Vagina (tissue), 2 donors: ENCODE measurements at places on chromosomes 4 and X.

DNA sequence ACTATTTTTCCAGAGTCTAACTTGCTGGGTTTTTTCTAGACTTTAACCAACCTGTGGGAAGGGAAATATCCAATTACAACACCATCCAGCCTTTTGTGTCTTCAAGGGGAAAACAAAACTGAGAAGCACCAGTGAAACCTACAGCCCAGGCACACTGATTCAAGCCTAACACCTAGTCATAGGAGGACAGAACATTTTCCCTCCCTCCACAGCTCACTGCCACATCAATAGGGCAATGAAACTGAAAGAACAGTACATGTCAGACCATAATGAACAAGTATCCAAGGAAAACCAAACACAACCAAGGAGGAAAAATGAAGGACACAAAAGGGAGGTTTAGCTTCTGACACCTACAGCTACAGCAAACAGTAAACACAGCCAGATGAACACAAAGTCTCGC is 17.6 kb downstream of the MAGEA8 start:
- H3K4me3 ChIP-seq: no peak overlapping the region
- H3K27ac ChIP-seq: no peak overlapping the region
- H3K36me3 ChIP-seq: no peaks in the 10 kb centered on the region
- DNase-seq: no peak
- H3K27me3 ChIP-seq: no peaks in the 10 kb centered on the region

DNA sequence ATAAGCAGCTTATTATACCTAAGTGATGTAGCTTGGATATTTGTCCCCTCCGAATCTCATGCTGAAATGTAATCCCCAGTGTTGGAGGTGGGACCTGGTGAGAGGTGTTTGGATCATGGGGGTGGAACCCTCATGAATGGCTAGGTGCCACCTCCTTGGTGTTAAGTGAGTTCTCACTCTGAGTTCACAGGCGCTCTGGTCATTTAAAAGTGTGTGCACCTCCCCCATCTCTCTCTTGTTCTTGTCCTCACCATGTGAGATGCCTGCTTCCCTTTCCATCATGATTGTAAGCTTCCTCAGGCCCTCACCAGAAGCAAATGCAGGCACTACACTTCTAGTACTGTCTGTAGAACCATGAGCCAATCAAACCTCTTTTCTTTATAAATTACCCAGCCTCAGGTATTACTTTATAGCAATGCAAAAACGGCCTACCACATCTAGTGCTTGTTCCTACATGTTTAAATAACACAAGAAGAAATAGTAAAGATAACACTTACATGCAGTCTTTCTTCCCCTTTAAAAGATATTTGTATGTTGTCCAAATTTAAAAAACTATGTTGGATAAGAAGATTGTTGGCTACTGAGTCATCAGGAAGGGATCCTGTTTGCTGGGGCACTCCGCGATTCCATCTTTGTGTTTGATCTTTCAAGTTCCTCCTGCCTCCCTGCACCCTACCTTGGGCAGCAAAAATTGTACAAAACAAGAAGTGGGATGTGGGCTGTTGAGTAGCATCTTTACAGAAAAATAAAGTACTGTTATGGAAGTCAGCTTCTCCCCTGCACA is 29.7 kb downstream of the PPP1R2C start:
- no peak for DNase-seq
- H3K4me3 ChIP-seq: no peak overlapping the region
- H3K27me3 ChIP-seq: no peaks in the 10 kb centered on the region
- no peaks in the 10 kb centered on the region for H3K4me1 ChIP-seq
- no peak overlapping the region for H3K27ac ChIP-seq
- no peaks in the 10 kb centered on the region for H3K36me3 ChIP-seq

- H3K4me3 ChIP-seq: no peak overlapping the region
- DNase-seq: no peak
- H3K36me3 ChIP-seq: no peaks in the 10 kb centered on the region
- no peak overlapping the region for H3K27ac ChIP-seq
- no peaks in the 10 kb centered on the region for H3K27me3 ChIP-seq
- H3K4me1 ChIP-seq: peaks cover 4% of the 10 kb centered on the region
These were observed 512.0 kb upstream of the NR3C2 start for GRCh38 chr4:148954011-148954749.

- peaks cover 13% of the 10 kb centered on the region for H3K4me1 ChIP-seq
- no peaks in the 10 kb centered on the region for H3K27me3 ChIP-seq
- no peaks in the 10 kb centered on the region for H3K36me3 ChIP-seq
These were observed 220.7 kb downstream of the CAMK2D start for GRCh38 chr4:113540859-113541258.

DNA sequence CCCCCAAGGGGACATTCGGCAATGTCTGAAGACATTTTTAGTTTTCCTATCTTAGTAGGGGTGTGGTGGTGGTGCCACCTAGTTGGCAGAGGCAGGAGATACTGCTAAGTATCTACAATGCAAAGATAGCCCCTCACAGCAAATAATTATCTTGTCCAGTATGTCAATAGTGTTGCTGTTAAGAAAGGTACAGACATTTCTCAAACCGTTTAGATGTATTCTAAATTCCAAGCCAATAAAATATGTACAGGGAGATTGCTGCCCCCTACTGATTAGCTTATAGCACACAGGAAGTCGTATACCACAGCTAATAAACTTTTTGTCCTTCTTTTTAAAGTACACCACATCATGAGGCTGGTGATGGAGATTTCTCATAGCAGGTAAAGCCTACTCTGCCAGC is 260.5 kb downstream of the TMA16 start:
- no peaks in the 10 kb centered on the region for H3K27me3 ChIP-seq
- H3K36me3 ChIP-seq: no peaks in the 10 kb centered on the region
- no peak overlapping the region for H3K27ac ChIP-seq

- DNase-seq: no peak
- no peaks in the 10 kb centered on the region for H3K4me1 ChIP-seq
- no peak overlapping the region for H3K4me3 ChIP-seq
These were observed 170.4 kb downstream of the SHROOM4 start for GRCh38 chrX:50643525-50644137.

DNA sequence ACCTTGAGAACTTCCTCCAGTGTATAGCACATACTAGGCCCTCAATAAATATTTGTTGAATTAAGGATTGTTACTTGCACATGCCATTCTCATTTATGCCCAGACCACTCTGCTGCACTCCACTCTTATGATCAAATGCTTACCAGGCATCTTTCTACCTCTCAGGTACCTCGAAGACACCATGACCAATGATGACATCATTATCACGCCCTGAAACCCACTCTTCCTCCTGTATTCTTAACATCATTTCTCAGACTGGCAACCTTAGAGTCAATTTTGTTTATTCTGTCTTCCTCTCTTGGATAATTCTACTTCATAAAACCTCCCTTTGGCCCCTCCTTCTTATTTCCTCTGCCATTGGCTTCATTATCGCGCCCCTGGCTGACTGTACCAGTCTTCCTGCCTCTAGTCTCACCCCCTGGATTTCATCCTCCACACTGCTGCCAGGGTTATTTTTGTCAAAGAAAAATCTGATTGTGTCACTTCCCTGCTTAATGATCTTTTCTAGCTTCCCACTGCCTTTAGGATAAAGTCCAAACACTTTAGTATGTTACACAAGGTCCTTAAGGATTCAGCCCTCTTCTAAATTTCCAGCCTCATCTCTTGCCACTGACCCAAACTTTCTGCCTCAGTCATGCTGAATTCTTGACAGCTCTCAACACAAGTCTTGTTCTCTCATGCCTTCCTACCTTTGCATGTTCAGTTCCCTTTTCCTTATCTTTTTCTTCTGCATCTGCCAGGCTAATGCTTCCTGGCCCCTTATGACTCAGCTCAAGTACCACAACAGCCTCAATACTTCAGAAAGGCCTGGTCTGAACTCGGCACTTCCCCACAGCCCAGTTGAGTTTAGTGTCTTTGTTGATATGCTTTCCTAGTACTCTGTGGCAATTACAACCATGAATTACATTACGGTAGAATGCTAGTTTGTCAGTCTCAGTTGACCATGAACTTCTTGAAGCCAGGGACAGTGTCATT is 45.8 kb downstream of the HDAC8 start:
- no peaks in the 10 kb centered on the region for H3K27me3 ChIP-seq
- no peaks in the 10 kb centered on the region for H3K4me1 ChIP-seq
- H3K27ac ChIP-seq: no peak overlapping the region
- H3K4me3 ChIP-seq: no peak overlapping the region

DNA sequence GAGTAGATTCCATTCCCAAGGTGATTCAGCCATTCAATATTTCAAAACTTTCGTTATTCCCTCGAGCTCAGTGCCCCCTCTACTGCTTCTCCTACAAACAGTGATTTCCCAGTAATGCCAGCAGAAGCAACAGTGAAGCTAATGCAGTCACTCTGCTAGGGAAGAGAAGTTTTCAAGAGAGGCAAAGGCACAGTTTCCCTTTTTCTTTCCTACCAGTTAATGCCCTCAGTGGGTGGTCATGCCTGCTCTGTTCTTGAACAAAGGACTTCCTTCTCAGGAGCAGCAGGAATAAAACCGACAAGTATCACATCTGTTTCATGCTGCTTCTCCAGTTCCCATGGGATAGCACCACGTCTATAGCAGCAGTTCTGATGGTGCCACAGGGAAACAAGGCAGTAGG is 317.2 kb downstream of the TENM3 start:
- H3K4me1 ChIP-seq: peaks cover 11% of the 10 kb centered on the region
- H3K36me3 ChIP-seq: no peaks in the 10 kb centered on the region
- no peaks in the 10 kb centered on the region for H3K27me3 ChIP-seq
- H3K27ac ChIP-seq: no peak overlapping the region

DNA sequence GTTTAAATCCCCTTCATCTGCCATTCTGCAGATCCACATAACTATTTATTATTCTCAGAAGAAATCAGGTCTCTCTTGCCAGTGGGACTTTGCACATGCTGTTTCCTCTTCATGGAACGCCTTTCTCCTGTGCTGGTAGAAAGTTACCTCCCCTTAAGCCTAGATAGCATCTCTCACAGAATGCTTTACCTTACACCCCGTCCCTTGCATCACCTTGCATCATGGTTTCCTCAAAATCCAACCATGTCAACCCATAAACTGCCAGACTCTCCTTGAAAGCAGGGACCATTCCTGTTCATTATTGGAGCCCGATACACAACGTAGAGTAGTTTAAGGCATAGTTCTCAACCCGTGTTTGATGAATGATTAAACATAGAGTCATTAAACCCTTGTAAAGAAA is 396.2 kb upstream of the F9 start:
- no peak for DNase-seq
- no peak overlapping the region for H3K27ac ChIP-seq
- H3K27me3 ChIP-seq: no peaks in the 10 kb centered on the region
- H3K36me3 ChIP-seq: no peaks in the 10 kb centered on the region
- no peak overlapping the region for H3K4me3 ChIP-seq
- no peaks in the 10 kb centered on the region for H3K4me1 ChIP-seq

DNA sequence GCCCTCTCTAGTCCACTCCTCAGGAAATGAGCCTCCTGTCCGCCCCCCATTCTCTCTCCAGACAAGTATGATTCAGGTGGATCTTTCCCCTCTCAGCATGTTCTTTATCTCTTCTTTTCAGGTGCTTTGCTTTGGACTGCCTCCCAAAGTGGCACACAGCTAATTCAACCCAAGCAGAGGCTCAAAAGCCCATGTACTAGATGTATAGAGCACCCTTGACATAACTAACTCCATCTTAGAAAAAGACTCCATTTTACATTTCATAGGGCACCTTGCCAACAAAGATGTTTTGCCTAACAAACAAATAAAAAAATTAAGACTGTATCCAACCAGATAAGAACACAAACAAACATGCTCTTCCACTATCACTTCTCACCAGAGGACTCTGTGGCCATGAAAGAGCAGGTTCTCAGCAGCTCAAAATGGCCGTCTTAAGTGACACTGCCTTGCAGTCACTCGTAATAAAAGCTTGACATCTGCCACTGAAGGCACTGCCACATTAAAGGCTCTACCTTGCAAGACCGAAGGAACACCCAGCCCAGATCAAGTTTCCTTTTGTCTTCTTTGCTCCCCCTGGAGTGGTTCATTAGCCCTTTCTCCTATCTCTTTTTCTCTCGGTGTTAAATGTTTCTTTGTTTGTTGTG is 84.9 kb upstream of the TAB3 start:
- no peaks in the 10 kb centered on the region for H3K36me3 ChIP-seq
- no peaks in the 10 kb centered on the region for H3K27me3 ChIP-seq
- H3K27ac ChIP-seq: no peak overlapping the region
- DNase-seq: no peak
- no peaks in the 10 kb centered on the region for H3K4me1 ChIP-seq

DNA sequence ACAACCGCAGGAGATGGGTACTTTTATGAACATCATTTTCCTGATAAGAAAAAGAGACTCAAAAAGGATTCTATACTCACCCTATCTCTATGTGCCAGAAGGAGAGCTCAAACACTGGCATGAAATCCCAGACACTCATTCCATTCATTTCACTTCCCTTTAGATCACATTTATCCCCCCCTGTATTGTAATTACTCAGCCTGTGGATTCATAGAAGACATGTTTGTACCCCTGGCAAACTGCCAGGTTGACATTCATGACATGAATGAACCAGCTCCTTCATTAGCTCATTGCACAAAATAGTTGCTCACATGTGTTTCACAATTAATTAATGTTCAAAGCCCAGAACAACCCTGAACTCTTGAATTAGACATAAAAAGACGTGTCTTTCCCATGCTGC is 4.9 kb downstream of the SMR3A start:
- no peak for DNase-seq
- no peaks in the 10 kb centered on the region for H3K27me3 ChIP-seq
- H3K4me3 ChIP-seq: no peak overlapping the region
- H3K36me3 ChIP-seq: no peaks in the 10 kb centered on the region

- no peaks in the 10 kb centered on the region for H3K27me3 ChIP-seq
- no peak overlapping the region for H3K27ac ChIP-seq
- no peak overlapping the region for H3K4me3 ChIP-seq
- no peaks in the 10 kb centered on the region for H3K4me1 ChIP-seq
- no peaks in the 10 kb centered on the region for H3K36me3 ChIP-seq
These were observed 25.8 kb upstream of the MAGED1 start for GRCh38 chrX:51867626-51868025.

- no peaks in the 10 kb centered on the region for H3K36me3 ChIP-seq
- H3K27ac ChIP-seq: no peak overlapping the region
- H3K4me1 ChIP-seq: no peaks in the 10 kb centered on the region
- no peak overlapping the region for H3K4me3 ChIP-seq
These were observed 1008.0 kb downstream of the RAPGEF2 start for GRCh38 chr4:160110891-160111290.

- no peaks in the 10 kb centered on the region for H3K27me3 ChIP-seq
- H3K27ac ChIP-seq: no peak overlapping the region
- no peak overlapping the region for H3K4me3 ChIP-seq
These were observed 654.4 kb downstream of the IQCM start for GRCh38 chr4:149161247-149161646.
